Neural progenitor cell (in vitro differentiated cells): ENCODE measurements at places on chromosomes 3 and 15.
A peak's percentile ranks its signal among the peaks of the same experiment; 100 is the strongest.

DNA sequence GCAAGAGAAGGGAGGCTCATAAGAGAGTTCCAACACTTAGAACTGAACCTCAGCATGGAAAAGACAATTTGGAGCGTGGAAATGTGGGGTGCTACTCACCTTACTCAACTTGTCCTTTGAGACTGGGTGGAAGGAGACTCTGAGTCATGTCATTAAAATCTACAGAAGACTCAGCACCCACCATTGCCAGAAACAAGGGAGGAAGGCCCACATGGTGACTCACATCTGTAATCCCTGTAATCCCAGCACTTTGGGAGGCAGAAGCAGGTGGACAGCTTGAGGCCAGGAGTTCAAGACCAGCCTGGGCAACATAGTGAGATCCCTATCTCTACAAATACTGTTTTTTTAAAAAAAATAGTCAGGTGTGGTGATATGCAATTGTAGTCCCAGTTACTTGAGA is 161.9 kb upstream of the UBE3A start:
- DNase-seq, result no peak

DNA sequence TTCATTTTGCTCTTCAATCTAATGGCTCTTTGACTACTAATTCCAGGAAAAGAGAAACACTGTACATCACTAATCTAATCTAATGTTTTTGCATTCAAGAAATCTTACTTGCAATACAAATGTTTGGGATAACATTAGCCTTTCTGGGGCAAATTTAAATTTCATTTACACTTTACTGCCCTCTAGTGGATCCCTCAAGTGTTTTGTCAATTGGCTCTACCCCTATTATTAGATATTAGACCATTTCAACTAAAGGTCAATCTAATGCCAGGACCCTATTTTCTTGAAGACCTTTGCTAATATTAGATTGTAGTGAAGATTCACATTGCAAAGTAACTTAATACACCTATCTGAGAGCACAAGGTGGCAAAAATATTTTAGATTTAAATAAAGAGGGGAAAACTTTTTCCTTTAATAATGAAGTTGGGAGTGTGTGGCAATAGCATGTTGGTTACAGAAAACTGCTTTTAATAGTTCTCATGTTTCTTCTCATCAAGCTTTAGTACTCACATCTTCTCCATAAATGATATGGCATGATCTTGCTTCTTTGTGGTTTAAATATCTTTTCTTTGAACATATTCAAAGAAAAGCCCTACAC is 5.0 kb downstream of the C2CD4A start:
- DNase-seq, result peak; percentile 56

DNA sequence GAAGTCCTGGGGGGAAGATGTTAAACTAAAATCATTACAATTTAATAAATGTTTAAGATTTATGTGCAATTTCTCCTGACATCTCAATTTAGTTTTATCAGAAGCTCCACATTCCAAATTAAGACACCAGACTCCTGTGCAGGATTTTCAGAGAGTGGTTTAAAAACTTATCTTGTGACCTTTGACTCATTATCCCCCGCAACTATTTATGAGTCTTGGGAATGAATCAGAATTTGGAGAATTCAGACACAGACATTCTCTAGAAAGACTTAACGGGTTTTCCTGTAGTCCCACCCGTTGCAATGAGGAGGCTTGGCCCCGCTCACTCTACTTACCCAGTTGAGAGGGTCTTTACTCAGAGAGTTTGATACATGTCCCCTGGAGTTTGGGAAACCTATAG is 7.1 kb downstream of the OR5K2 start:
- no peak for DNase-seq

- DNase-seq, result no peak
Measured at GRCh38 chr3:191070762-191071403, 128.2 kb upstream of the OSTN start.

DNA sequence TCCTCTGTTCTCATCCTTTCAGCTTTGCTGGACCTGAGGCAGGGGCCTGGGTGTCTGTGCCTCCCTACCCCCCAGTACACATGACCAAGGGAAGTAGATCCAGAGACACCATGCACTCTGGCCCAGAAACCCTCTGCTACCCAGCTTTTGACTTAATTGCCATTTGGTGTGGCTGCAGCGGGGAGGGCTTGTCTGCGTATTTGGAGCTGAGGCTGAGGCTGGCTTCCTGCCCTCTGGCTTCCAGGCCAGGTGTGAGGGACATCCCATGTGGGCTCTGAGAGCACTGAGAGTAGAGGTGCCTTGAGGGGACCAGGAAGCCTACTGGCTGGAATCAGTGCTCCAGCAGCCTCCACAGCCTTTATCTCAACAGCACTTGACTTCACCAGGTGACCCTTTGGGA is 26.9 kb downstream of the PPCDC start:
- no peak for DNase-seq

- DNase-seq, result no peak
Measured at GRCh38 chr3:169907944-169908343, 3.4 kb upstream of the SAMD7 start.

DNA sequence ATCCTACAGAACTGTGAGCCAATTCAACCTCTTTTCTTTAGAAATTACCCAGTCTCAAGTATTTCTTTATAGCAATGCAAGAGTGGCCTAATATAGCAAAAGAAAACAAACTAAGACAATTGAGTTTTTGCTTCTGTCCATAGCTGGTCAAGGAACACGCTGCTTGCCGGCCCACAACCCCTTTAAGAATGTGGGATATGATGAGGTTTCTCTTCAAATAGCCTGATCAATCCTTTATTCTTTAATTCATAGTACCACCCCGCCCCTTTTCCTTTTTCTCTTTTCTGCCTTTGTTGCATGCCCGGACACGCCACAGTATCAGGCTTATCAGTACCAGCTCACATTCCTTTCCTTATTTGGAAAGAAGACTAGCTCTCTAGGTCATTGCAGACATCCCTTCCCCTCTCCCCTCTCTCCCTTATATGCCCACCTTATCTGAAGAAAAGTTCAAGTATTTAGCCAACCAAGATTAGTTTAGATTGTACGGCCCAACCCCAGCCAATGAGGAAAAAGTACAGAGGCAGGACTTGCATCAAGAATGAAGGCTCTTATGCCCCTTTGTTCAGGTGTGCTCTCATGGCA is 404.5 kb downstream of the OCA2 start:
- peak; percentile 22 for DNase-seq

DNA sequence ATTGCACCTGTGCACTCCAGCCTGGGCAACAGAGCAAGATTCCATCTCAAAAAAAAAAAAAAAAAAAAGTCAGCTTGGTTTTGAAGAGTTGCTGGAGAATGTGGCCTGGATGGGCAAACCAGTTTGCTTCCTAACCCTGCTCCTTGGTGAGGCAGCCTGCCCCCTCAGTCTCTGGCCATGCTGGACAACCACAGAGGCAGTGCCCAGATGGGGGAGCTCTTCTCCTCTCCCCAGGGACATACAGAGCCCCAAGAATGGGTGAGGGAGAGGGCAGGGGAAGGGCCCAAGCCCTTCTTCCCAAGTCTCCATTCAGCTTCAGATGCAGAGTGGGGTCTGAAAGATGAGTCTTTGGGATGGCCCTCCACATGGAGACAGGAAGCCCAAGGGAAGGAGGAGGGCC is 27.9 kb downstream of the CD276 start:
- DNase-seq, result peak; percentile 44

DNA sequence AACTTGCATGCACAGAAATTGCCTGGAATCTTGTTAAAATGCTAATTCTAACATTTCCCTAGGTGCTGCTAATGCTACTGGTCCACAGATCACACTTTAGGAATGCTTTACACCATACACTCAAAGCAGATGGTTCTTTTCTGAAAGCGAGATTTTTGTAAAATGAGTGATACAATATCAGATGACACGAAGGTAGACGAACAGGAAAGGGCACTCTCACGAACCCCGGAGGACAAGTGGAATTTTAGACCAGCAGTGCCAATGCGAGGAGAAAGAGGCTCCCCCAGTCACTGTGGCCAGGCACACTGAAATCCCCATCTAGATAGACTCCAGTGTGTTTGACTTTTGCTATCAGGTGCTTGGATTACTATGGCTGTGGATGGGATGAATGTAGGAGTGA is 21.0 kb downstream of the FAIM start:
- no peak for DNase-seq

DNA sequence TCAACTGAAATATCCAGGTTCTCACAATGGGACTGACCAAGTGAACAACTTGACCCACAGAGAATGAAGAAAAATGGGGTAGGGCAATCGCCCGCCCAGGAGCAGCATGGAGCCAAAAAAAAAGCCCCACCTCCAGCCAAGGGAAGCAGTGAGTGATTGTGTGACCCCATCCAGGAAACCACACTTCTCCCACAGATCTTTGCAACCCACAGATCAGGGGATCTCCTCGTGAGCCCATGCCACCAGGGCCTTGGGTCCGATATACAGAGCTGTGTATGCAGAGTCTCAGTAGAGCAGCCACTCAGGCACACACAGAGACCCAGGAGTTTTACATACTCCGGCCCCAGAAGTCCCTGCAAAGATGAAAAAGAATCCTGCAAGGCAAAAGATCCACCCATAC is 35.7 kb downstream of the PYGO1 start:
- DNase-seq, result no peak

- DNase-seq, result no peak
Measured at GRCh38 chr3:157226173-157226847, 66.4 kb upstream of the CCNL1 start.

DNA sequence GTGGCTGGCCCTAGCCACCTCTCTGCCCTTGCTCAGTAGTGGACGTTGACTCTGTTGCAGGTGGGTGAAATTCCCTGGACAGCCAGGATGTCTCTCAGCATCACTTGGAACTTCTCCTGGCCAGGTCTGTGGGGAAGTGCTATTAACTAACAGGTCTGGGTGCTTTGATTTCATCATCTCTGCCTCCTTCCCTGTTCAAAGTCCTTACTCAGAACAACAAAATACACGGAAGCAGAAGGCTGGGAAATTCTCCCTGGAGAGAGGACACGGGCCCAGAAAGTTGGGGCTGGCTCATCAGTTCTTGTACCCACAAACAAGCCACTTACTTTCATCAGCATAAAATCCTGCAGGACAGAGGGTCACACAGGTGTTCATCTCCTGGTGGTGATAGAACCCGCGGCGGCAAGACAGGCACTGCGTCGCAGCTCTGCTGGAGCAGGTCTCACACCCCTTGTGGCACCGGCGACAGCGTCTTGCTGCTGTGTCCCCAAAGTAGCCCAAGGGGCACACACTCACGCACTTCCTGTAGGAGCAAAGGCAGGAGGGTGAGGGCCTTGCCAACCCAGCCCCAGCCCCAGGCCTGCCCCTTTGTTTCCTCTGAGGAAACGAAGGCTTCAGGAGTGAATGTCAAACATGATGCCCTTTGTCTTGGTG is 29.6 kb upstream of the SNRPA1 start:
- no peak for DNase-seq

DNA sequence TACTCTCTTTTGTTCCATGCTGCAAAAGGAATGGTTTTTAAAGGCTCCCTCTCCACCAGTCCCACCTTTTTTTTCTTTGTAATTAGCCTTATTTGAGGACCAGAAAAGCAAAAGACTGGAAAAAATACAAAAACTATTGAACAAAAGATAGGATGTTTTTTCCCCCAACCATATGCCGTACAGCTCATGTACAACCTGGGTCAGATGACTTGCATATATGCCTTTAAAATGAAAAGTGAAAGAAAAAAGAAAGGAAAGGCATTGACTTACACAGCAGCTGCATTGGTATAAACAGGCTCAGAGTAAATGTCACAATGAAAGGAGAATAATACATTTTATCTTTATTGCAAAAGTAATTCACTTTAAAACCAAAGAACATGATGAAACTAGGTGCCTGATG is 69.5 kb upstream of the CMC1 start:
- no peak for DNase-seq

DNA sequence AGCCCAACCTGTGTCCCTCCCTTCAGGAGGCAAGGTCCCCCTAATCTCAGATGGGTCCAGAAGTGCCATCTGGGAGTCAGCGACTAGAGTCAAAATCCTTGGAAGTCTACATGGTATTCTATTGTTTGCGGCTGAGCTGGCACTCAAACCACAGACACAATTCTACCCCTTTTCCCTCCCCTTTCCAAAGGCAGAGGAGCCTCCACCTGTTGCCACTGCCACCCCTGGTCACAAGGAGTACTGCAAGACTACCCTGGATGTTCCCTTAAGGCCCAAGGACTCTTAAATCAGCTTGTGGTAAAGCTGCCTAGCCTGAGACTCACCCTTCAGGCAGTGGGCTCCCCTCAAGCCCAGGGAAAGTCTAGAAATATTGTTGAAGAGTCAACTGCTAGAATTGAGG is 4.3 kb upstream of the OR5H6 start:
- DNase-seq, result no peak

DNA sequence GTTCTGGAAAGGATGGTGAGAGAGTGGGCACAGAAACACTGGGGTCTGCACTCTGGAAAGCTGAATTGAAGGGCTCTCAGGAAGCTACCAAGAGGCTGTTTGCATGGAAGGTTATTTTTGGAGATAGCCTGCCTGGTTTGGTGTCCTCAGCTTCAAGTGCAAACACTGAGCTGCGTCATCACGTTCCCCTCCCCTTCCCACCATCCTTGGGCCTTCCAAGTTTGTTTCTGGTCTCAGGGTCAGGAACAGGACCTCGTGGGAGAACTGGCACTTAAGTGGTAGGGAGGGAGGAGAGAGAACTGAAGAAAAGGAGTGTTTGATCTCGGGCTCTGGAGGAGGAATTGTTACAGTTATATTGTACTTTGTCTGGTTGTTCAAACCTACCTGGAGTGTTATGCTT is 10.6 kb downstream of the ST6GAL1 start:
- no peak for DNase-seq

DNA sequence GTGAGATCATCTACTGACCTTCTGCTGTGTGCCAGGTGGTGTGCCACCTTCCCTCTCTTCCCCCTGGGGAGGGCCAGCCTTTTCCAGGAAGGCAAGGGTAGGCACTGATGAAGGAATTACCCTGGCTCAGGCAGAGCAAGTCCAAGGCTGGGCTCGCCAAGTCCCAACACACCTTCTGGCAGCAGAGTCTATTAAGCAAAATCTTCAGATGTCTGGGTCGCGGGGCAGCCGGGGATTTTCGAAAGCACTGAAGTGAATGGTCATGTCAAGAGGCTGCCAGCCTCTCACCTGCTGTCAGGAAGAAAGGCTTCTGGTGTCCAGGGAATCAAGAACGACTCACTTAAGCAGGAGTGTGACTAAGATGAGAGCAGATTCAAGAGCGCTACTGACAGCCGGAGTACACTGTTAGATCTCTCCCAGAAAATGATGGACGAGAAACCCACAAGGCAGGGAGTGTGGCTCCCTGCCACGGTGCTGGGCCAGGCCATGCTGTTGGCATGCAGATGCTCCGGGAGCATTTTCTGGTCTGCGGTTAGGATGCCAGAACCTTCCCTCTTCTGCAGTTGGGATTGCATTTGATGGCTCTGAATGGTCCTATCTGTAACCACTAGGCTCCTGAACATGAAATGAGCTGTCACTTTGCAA is 479.8 kb downstream of the SHQ1 start:
- no peak for DNase-seq

DNA sequence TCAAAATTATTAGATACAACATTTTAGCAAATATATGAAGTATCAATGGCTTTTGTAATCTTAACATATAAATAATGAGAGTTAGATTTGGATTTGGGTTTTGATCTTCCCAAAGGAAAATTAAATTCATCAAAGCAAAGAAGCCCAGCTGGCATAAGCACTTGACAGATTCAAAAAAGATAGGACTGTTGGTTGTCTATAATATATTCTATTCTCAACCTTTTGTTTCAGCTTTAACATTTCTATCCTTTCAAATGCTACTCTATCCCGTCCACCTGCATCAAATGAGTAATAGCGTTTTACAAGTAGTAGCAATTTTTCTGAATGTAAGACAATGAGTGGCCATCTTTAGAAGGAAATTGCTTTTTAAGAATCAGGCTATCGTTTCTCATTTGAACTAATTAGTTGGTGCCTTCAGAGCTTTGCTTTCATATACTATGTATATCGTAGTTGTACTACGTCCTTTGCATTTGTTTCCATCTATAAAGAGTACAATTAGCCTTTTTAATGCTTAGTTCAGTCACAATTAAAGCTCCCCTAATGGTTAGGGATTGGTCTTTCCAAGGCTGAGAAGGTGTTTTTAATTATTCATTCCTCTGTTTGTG is 278.0 kb downstream of the UBE2E2 start:
- no peak for DNase-seq
